NCI-H187 (cell line): ENCODE measurements at places on chromosomes 11 and 22.

DNA sequence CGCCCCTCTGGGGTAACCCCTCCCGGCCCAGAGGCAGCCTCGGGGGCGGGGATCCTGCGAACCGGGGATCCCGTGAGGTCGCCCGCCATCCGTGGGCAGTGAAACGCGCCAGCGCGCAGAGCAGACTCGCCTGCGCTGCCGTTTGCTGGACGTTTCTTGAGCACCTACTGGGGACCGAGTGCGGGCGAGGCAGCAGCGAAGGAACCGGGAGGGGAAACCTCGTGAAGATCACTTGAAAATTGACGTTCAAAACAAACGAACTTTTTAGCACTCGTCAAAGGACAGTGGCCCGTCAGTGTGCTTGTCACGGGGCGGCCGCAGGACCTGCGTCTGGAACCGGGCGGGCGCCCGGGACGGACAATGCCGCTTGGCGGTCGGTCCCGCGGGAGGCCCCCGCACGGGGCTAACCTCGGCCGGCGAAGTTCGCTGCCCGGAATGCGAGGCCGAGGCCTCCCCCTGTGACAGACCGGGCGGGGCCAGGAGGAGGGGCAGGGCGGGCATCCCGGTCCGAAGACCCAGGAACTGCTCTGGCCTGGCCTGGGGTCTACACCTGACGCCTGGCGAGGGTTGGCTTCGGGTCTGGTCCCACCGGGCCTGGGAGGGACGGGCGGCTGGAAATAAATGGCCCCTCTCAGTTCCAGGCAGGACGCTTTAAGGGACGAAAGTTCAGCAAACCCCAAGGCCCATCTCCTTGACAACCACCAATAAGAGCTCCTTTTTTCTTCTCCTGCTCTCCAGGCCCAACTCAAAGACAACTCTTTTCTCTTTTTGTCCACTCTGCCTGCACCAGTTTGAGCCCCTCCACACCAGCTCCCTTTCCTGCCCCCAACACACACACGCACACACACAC lies 723 bp upstream of the SCUBE1 start:
- no peak for DNase-seq

- DNase-seq: no peak
Measured at GRCh38 chr11:119472856-119473222, 49.9 kb upstream of the THY1 start.

DNA sequence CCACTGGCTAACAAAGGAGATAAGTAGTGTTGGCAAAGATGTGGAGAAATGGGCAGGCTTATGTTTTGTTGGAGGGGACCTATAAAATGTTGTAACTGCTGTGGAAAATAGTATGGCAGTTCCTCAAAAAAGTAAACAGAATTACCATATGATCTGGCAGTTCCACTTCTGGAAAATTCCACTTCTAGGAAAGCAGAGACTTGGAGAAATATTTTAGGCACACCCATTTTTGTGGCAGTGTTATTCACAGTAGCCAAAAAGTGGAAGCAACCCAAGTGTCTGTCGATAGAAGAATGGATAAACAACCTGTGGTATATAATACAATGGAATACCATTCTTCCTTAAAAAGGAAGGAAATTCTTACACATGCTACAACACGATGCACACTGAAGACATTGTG lies 57.0 kb upstream of the ADORA2A start:
- DNase-seq: no peak

- DNase-seq: no peak
Measured at GRCh38 chr22:46735747-46736608, 2.1 kb downstream of the CERK start.

- DNase-seq: no peak
Measured at GRCh38 chr22:27111796-27112672, 454.6 kb downstream of the MIAT start.

- no peak for DNase-seq
Measured at GRCh38 chr11:58923300-58923788, 15.9 kb upstream of the GLYATL1 start.
